ENCODE measurements at places on chromosomes 5 and 9.

- DNase-seq = no peak
Measured at GRCh38 chr5:180491496-180491895, 2.7 kb upstream of the CNOT6 start.

DNA sequence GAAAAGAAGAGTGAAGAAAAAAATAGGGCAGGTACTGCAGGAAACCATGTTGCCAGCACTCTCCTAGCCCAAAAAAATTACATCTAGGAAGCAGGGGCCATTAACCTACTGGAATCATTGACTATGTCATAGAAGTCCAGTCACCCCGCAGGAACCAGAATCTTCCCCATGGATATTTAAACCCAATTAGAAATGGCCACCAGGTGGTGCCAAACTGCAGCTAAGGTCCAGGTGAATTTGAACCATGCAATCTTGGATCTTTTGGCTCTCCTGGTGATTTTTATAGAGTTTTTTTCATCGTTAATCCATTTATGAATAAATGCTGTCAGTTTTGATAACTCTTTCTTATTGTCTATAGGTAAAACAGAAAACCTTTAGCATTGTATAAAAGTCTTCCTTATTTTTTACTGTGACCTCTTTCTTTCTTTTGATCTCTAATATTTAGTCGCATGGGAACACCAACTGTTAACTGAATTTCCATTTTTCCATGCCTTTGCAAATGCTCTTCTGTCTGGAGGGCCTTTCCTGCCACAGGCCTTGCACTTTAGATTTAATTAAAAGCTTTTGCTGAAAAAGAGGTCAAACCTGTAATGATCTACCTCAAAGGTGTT lies 147.5 kb upstream of the FGF10 start:
- DNase-seq = no peak

DNA sequence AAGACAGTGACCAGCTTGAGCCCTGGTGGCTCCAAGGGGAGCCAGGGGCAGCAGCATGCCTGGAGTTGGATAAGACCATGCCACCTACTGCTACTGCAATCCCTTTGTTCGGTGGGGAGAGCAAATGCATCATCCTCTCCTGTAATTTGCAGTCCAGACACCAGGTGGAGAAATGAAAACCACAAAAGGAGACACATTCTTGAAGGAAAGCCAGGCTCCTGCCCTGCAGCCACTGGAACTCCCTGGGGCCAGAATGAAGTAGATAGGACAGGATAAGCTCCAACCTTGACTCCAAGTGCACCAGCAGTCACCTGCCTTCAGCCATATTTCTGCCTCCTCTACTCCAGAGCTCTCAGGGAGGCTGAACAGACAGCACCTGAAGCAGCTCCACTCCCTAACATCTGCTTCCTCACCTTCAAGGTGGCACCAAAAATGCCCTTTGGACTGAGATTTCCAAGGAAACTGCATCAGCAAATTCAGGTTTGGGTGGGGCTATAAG lies 65.1 kb upstream of the IQGAP2 start:
- no peak for DNase-seq

DNA sequence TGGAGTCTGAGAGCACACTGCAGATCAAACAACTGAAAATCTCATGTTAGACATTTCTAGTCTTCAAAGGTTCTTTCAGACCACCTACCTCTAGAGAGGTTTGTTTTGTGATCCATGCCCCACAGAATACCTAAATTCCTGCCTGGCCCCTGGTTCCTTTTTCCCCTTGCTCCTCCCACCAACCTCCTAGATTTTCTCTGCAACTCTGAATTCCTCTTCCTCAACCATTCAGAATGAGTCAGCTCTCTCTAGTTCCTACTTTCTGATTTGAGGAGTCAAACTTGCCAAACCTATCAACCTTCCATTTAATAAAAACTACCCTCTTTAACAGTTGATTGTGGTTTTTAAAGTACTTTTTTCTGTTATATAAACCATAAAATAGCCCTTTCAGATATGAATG lies 83.2 kb upstream of the ZNF462 start:
- DNase-seq = no peak

GRCh38 chr5:68173007-68173406 lies 42.5 kb upstream of the PIK3R1 start:
- DNase-seq = no peak

GRCh38 chr5:138488481-138488945 lies 23.2 kb downstream of the EGR1 start:
- no peak for DNase-seq

DNA sequence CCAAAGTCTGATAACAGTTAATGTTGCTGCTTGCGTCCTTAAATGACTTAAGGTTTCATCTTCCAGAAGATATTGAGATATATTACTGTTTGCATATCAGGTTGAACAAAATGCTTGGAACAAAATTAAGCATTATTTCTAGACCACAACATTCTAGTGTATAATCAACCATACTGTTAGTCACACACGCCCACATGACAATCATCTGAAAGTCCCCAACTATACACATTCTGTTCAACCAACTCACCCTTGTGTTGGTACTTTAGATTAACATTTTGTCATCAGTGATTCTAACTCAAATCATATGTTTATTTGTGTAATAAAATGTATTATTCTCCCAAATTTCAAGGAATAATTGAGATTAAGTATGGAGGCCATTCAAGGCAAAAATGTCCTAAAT lies 47.3 kb downstream of the LURAP1L start:
- DNase-seq = no peak

GRCh38 chr9:121261107-121261460 lies 6.9 kb upstream of the GSN start:
- DNase-seq = no peak

GRCh38 chr9:36818242-36818938 lies 215.7 kb downstream of the PAX5 start:
- DNase-seq = no peak

- DNase-seq = no peak
Measured at GRCh38 chr5:107381189-107381856, 289.4 kb downstream of the EFNA5 start.

- DNase-seq = no peak
Measured at GRCh38 chr9:113899205-113899604, 23.1 kb downstream of the ZNF618 start.

DNA sequence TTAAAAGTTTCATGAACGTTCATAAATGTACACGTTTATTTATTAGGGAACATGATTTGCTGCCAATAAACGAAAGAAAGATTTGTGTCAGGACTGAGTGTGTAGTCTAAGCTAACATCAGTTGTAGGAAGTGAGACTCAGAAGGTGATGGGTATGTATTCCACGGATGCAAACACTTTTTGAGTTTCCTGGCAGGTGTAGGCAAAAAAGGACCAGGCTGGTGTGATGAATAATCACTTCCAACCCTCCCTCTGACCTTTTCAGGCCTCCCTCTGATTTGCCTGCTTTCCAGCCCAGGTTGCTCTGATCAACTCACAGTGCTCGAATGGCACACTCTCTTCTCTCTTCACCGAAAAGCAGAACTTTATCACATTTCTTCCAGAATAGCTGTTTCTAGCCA lies 51.8 kb downstream of the BASP1 start:
- no peak for DNase-seq

- no peak for DNase-seq
Measured at GRCh38 chr5:168092209-168093185, 198.9 kb upstream of the WWC1 start.

GRCh38 chr5:92041911-92042660 lies 659.0 kb upstream of the ARRDC3 start:
- no peak for DNase-seq

GRCh38 chr9:122346478-122347347 lies 24.1 kb upstream of the PTGS1 start:
- DNase-seq = peak; percentile 4

DNA sequence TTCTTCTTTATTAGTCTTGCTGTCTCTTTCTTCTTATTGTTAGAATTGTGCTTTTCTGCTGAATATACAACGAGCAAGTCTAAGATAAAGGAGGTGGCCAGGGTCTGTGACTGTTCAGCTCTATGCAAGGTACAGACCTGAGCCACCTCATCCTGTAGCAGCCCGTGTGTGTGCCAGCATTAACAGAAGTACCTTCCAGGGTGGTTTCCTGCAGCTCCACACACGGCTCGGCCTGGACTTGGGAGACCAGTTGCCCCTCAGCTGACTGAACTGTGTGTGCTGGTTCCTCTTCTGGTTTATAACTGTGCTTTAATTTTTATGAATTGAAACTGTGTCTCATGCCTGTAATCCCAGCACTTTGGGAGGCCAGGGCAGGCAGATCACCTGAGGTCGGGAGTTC lies 70.5 kb downstream of the FBXL7 start:
- no peak for DNase-seq

DNA sequence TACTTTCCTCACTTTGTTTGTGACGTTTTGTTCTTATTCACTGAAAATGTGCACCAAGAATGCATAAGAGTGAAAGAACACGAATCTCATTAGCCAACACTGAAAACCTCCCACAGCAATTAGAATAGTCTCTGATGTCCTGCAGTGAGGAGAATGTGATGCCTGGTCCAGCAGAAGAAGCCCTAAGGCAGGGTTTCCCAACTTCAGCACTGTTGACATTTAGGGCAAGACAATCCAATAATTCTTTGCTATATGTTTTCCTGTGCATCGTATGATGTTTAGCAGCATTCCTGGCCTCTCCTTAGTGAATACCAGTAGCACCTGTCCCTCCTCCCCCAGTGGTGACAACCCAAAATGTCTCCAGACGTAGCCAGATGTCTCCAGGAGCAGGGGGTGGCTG lies 14.8 kb downstream of the MVB12B start:
- DNase-seq = no peak

GRCh38 chr5:14773588-14773987 lies 98.0 kb downstream of the ANKH start:
- DNase-seq = no peak

- no peak for DNase-seq
Measured at GRCh38 chr9:84419031-84419602, 78.6 kb upstream of the SLC28A3 start.

DNA sequence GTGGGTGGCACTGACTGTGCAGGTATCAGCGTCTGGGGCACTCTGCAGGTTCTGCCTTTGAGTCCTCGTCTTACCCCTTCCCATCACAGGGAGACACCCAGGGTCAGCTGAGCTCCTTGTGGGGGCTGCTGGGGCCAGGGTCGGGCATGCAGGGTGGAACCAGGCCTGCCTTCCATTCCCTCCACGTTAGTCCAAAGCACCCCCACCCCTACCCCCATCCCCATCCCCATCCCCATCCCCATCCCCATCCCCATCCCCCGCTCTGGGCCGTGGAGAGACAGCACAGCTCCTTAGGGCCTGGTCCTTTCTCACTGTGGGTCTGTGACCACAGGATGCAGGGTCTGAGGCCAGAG lies 1.6 kb upstream of the PITX1 start:
- no peak for DNase-seq

- DNase-seq = no peak
Measured at GRCh38 chr5:131863700-131864099, 66.9 kb upstream of the FNIP1 start.

- no peak for DNase-seq
Measured at GRCh38 chr5:157670662-157671591, at the start of gene C5orf52. Gene C5orf52, plus strand, starts transcription at chr5:157671533. Its CDS starts 82 bp downstream, at chr5:157671615.

GRCh38 chr9:126125577-126125976 lies 201.1 kb upstream of the MVB12B start:
- no peak for DNase-seq

GRCh38 chr9:111917201-111917600 lies 20.6 kb downstream of the UGCG start:
- DNase-seq = no peak

GRCh38 chr5:51278539-51278938 lies 104.7 kb upstream of the ISL1 start:
- no peak for DNase-seq

DNA sequence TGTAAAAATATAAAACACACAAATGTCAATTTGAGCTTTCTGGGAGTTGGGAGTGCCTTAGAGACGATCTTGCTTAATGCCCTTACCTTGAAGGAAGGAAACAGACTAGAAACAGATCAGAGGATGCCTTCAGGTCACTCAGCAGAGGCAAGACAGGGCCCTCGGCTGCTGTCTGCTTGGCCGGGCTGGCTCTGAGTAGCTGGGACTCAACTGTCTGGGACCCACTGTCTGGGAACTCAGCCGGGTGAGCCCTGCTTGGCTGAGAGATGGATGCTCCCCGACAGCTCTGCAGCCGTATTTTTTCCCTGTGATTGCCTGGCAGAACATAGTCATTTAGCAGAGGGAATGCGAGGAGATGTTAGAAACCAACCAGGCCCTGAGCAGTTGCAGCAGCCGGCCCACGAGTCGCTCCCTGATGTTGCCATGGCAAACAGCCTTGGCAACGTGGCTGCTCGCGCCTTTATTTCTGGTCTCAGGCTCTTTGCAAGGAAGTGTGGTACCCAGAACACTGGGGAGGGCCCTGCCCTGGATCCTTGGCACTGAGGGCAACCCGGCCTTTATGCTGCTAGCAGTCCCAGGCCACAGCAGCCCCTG lies 10.9 kb downstream of the PPARGC1B start:
- DNase-seq = no peak

GRCh38 chr9:88745276-88746001 lies 210.5 kb downstream of the NXNL2 start:
- no peak for DNase-seq

GRCh38 chr5:82570-82969 lies 9.4 kb upstream of the PLEKHG4B start:
- no peak for DNase-seq

DNA sequence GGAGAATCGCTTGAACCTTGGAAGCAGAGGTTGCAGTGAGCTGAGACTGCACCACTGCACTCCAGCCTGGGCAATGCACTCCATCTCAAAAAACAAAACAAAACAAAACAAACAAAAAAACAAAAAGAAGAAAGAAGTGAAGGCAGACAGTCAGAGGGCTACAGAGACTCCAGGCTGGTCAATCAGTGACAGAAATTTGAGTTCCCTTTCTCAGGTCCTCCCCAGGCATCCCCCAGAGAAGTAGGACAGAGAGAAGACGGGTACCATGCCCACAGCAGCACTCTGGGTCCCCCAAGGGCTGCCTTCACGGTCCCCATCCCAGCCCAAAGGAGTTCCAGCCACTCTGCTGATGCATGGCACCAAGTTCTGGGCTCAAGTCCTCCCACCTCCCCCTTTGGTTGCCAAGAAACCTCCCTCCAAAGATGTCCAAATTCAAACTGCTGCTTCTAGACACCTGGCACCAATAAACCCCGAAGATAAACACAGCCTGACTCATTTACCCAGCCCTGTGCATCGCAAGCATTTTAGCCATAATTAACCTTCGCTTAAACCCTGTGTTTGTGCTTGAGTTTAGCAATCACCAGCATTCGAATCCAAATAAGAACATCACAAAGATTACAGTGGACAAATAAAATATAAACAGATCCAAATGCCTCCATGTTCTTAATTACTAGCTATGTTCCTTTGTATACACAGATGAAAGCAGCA lies 24.0 kb downstream of the SEMA4D start:
- DNase-seq = no peak

DNA sequence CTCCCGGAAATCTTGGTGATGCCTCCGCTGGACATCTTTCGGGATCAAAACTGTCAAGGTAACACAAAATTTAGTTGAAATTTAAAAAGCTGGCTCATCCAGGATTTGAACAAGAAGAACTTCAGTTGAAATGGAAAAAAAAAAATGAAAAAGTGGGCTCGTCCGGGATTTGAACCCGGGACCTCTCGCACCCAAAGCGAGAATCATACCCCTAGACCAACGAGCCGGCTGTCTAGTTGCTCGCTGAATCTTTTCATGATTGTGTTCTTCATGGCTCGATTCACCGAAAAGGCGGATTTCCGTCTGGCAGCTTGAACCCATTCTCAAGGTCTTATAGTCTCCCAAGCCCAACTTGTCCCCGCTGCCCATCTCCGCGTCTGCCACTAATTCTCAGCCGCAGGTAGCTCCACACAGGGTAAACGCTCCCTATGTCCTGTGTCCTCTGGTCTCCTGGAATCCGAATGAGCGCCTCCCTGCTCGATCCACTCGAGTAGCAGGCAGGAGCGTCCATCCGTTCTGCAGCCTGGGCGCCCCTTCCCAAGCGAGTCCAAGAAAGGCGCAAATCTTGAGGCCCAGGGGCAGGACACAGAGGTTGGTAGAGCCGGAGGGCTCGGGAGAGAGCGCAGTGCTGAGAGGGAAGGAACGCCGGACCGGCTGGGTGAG lies 16.2 kb downstream of the TRIM7 start:
- peak; percentile 45 for DNase-seq

Data from T-helper 22 cell (primary cell).